ENCODE measurements at places on chromosomes 6 and 20.

DNA sequence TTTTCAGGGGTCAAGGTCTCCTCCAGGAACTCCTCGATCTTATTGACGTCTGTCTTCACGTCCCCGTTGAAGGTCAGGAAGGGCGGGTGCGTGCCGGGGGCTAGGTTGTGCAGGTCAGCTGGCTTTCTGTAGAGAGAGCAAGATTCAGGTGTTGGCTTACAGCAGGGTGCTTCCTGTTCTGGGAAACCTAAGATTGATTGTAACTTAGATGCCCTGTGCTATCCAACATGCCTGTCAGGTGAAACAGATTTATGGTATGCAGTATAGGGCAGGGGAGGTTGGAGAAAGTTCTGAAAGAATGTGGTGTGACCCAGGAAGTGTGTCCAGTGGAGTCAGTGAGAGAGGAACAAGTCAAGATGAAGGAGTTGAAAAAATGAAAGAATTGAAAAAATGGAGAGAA is 66.4 kb downstream of the CLIC5 start:
- DNase-seq, result no peak

DNA sequence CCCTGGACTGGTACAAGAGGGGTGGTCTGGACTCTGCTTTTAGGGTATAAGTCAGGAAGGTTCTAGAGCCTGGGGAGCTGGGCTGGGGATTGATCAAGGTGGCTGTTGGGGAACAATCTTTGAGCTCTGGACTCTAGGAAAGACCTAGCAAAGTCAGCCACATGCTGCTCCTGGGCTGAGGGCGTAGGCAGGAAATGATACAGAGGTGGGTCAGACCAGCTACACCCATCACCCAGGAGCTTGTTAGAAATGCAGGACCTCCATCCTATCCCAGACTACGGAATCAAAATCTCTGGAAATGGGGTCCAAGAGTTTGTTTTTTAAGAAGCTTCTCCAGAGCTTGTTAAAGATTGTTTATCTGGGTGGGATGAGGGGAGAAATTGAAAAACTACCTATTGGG is 9.4 kb downstream of the ADTRP start:
- DNase-seq, result no peak

GRCh38 chr6:159170333-159170672 is 1.1 kb downstream of the FNDC1 start:
- no peak for DNase-seq

DNA sequence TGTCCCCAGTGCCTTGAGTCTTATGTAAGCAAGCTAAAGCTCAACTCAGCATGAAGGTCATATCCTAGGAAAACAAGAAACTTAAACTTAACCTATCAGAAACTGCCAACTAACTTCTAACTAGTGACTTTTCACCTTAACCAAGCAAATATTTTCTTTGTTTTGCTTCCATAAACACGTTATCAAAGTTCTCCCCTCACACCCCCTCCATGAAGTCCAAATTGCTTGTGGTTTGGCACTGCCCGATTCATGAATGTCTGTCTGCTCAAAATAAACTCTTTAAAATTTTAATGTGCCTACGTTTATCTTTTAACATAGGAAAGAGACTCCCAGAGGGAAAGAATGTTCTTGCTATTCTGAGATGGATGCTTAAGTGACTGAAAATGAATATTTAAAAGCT is 34.9 kb downstream of the GSTA2 start:
- no peak for DNase-seq

DNA sequence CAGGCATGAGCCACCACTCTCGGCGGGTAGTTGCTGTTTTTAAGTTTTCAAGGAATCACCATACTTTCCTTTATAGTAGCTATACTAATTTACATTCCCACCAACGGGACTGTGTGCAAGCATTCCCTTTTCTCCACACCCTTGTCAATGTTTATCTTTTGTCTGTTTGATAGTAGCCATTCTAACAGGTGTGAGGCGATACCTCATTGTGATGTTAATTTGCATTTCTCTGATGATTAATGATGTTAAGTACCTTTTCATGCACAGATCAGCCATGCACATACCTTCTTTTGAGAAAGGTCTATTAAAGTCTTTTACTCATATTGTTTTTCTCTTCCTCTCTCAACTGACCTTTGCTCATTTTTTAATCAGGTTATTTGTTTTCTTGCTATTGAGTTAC is 43.0 kb upstream of the CCND3 start:
- DNase-seq, result peak; percentile 32

GRCh38 chr6:29602564-29603361 is 17.8 kb downstream of the OR2H2 start:
- DNase-seq, result peak; percentile 23

GRCh38 chr6:167933847-167934246 is 63.6 kb upstream of the KIF25 start:
- no peak for DNase-seq
